RKO (cell line): ENCODE measurements at places on chromosomes 5 and 9.

DNA sequence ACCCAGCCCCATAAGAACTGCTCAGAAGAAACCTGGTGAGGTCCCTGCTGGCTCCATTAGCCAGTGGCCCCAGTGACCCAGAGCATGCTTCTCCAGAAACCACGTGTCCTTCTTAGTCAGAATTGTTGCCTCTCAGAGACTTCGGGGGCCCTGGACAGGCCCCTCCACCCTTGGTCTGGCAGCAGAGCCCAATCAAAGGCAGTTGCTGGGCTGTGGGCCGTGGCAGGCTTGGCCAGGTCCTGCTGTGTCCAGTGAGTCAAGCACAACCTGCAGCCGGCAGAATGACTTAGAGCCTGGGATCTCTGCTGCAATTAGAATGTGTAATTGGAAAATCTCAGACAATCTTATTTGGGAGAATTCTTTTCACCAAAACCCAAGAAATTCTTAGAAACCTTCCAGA, 502.0 kb upstream of the KLF4 start:
- no peak for DNase-seq

DNA sequence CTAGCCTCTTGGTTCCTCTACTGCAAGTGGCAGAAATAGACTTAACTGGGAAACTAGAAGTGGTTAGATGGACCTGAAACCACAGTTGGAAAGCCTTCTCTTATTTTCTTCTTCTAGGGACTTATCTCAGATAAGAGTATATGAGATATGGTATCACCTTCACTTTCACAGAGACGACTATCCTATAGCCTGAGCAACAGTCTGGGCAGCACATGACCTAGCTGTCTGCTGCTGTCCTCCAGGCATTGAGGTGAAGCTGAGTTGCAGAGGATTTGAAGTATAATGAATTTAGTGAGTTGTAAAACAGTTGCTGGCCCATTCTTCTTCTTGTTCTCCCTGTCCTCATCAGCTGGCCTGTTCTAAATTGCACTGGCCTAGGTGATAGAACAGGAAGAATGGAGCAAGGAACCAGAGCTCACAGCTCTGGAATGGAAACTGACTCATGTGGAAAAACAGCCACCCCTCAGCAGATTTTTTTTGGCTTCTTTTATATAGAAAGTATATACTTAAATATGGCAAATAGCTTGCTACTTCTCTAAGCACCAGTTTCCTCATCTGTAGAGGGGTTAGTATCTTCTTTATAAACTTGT, 27.8 kb downstream of the RECK start:
- DNase-seq = no peak

DNA sequence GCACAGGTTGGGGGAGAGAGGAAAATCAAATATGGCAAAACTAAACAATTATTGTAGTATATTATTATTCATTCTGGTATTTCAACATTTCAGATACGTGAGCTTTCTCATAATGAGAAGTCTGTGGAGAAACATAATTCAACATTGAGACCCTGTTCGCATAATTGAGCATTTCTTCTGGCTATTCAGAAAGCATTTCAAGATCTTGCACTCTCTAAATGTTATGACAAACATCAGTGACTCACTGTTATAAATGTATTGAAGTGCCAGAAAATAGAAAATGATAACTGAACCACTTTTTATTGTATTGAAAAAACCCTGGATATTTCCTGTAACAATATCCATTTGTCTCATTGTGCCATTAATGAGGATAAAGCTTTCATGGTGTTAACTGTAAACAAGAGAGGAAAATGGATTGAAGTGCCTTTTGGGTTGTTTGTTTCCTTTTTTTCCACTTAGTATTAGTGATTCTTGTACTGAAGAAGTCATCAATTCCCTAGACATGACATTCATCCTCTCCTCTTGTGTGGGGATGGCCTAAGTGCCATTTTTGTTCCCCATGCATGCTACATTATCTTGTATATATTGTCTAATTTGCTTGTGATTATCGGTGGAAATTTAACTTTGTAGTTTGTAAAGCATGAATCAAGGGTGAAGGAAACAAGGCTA, 124.6 kb downstream of the CAMK4 start:
- no peak for DNase-seq

DNA sequence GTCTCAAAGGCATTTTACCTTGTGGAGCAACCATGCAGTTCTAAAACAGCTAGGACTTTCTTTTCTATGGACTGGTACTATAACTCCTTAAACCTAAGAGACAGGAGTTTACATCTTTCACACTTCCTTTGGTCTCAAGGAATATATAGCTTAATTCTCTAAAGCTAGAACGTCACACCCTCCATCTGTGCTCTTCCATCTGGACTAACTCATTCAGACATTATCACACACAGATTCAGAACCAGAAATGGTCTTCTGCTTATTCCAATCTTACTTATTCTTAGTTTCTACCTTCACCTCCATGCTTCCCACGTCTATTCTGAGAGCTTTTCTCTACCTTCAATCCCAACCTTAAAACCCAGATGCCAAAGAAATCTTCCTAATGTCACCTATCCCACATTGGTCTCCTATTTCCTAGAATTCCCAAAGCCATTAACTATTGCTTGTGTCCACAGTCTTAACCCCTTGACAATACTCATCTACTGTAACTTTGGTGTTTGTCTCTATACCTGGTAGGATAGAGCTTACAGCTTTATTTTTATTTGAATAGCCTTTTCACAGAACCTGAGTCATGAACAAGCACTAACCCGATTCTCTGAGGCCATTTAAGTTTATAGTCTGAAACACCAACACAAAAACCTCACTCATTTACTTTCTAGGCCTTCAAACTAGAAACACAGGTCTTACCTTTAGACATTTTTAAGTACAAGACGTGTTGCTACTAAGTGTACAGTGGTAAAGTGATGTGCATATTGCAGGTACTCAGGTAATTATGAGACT, 22.8 kb downstream of the CSNK1A1 start:
- no peak for DNase-seq

- no peak for DNase-seq
Observed at GRCh38 chr5:133668458-133668857, 56.1 kb upstream of the FSTL4 start.

DNA sequence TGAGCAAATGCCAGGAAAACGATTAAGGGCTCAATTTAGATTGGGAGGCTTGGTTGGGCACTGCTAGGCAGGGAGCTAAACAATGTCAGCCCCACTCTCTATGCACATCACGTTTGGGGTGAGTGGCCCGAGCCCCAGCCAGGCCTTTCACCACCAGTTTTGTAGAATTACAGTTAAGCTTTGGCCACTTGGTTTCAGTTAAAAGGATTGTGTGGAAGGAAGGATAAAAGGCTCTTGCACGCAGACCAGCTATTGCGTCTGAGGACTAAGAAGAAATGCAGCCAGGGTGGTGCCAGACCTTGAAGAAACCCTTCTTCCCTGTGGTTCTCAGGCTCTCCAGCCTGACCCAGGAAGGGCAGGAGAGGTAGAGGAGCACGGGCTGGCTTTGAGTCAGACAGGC, 125.3 kb upstream of the SLC44A1 start:
- DNase-seq = no peak

GRCh38 chr5:145830594-145830993, 4.5 kb downstream of the PRELID2 start:
- DNase-seq = no peak

- no peak for DNase-seq
Observed at GRCh38 chr5:143217065-143217803, 186.3 kb downstream of the NR3C1 start.

GRCh38 chr5:173762930-173763329, 125.2 kb upstream of the CPEB4 start:
- DNase-seq = no peak
